ENCODE measurements at places on chromosomes 2 and 18. TPM values are rescaled to one million over a fixed set of nuclear protein-coding genes. Genes with fewer than 3 reads are reported as not detected.

Gene SLC38A11
- total RNA-seq = not detected

- no peak for DNase-seq
- no peaks in the 10 kb centered on the region for H3K36me3 ChIP-seq
- H3K27me3 ChIP-seq = no peaks in the 10 kb centered on the region
- no peaks in the 10 kb centered on the region for H3K4me1 ChIP-seq
- no peak overlapping the region for H3K4me3 ChIP-seq
- H3K27ac ChIP-seq = no peak overlapping the region
Measured at GRCh38 chr2:174965992-174966744, 39.0 kb downstream of the CHN1 start.

- H3K27me3 ChIP-seq = no peaks in the 10 kb centered on the region
- no peaks in the 10 kb centered on the region for H3K4me1 ChIP-seq
- no peak overlapping the region for H3K27ac ChIP-seq
- H3K36me3 ChIP-seq = no peaks in the 10 kb centered on the region
- no peak for DNase-seq
Measured at GRCh38 chr2:112791019-112791418, 6.7 kb upstream of the IL1A start.

Gene POTEJ
- total RNA-seq = not detected
